ENCODE measurements at places on chromosomes 6 and 20. TPM values are rescaled to one million over a fixed set of nuclear protein-coding genes. Genes with fewer than 3 reads are reported as not detected.

The LATS1 gene
- polyA plus RNA-seq = 12.8 TPM

DNA sequence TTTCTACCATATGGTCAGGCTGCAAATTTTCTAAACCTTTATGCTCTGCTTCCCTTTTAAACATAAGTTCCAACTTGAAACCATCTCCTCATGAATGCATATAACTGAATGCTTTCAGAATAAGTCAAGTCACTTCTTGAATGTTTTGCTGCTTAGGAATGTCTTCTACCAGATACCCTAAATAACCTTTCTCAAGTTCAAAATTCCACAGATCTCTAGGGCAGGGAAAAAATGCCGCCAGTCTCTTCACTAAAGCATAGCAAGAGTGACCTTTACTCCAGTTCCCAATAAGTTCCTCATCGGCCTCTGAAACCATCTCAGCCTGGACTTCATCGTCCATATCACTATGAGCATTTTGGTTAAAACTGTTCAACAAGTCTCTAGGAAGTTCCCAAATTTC is 1011.2 kb upstream of the CITED2 start:
- H3K4me3 ChIP-seq = no peak overlapping the region
- H3K4me1 ChIP-seq = no peaks in the 10 kb centered on the region
- DNase-seq = no peak
- no peaks in the 10 kb centered on the region for H3K36me3 ChIP-seq
- H3K27me3 ChIP-seq = no peaks in the 10 kb centered on the region
- no peak overlapping the region for H3K27ac ChIP-seq

The ENPP1 gene
- polyA plus RNA-seq = 1.3 TPM

The SDHAF4 gene
- 7.3 TPM for polyA plus RNA-seq

- H3K36me3 ChIP-seq = peaks cover 8% of the 10 kb centered on the region
- H3K4me3 ChIP-seq = no peak overlapping the region
- no peaks in the 10 kb centered on the region for H3K4me1 ChIP-seq
- DNase-seq = no peak
- H3K27ac ChIP-seq = no peak overlapping the region
- H3K27me3 ChIP-seq = peaks cover 15% of the 10 kb centered on the region
Observed at GRCh38 chr6:105560611-105561066, 157.8 kb upstream of the PREP start.

The KCNK16 gene
- not detected for polyA plus RNA-seq

DNA sequence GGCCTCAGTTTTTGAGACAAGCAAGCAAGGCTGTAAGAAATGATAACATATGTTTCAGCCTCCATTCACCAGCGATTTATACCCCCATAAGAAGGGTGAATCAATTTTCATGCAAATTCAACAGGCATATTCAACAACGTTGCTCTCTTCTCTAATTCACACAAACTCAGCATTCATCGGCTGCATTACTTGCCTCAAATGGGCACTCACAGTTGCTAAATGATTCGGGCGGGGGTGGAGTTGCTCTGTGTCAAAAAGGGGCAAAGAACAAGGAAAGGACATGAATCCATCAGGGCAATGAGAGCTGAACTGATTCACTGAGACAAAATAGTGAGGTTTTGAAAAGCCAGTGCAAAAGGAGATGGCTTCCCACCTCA is 9.0 kb downstream of the MOXD1 start:
- H3K27me3 ChIP-seq = no peaks in the 10 kb centered on the region
- H3K36me3 ChIP-seq = peaks cover 40% of the 10 kb centered on the region
- DNase-seq = no peak
- no peak overlapping the region for H3K4me3 ChIP-seq
- peaks cover 27% of the 10 kb centered on the region for H3K4me1 ChIP-seq

The MOXD1 gene
- polyA plus RNA-seq = 7.1 TPM

GRCh38 chr6:108927927-108928326 is 79.7 kb downstream of the ARMC2 start:
- no peak overlapping the region for H3K27ac ChIP-seq
- H3K36me3 ChIP-seq = peaks cover 14% of the 10 kb centered on the region
- H3K4me3 ChIP-seq = no peak overlapping the region
- DNase-seq = no peak
- no peaks in the 10 kb centered on the region for H3K27me3 ChIP-seq
- H3K4me1 ChIP-seq = peaks cover 16% of the 10 kb centered on the region

GRCh38 chr6:16749516-16750485 is 11.5 kb downstream of the ATXN1 start:
- DNase-seq = no peak
- H3K36me3 ChIP-seq = no peaks in the 10 kb centered on the region
- peaks cover 16% of the 10 kb centered on the region for H3K27me3 ChIP-seq
- H3K4me3 ChIP-seq = no peak overlapping the region
- no peaks in the 10 kb centered on the region for H3K4me1 ChIP-seq
- no peak overlapping the region for H3K27ac ChIP-seq

DNA sequence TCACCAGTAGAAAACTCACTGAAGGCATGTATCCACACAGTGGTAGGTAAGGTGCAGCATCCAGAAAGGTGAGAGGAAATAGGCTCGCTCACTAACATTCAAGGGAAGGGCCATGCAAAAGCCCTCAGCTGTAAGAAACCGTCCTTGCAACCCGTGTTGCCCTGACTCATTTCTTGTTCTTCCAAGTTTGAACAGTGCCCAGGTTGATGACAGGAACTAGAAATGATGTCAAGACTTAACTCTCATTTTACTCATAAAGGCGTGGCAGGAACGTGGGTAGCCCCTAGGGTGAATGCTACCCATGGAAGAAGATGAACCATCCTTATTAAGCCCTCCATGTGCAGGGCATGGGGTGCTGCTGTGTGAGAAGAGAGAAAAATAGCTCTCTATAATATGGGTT is 187.6 kb downstream of the CD83 start:
- peaks cover 26% of the 10 kb centered on the region for H3K4me1 ChIP-seq
- H3K27ac ChIP-seq = no peak overlapping the region
- H3K27me3 ChIP-seq = no peaks in the 10 kb centered on the region
- no peak for DNase-seq

DNA sequence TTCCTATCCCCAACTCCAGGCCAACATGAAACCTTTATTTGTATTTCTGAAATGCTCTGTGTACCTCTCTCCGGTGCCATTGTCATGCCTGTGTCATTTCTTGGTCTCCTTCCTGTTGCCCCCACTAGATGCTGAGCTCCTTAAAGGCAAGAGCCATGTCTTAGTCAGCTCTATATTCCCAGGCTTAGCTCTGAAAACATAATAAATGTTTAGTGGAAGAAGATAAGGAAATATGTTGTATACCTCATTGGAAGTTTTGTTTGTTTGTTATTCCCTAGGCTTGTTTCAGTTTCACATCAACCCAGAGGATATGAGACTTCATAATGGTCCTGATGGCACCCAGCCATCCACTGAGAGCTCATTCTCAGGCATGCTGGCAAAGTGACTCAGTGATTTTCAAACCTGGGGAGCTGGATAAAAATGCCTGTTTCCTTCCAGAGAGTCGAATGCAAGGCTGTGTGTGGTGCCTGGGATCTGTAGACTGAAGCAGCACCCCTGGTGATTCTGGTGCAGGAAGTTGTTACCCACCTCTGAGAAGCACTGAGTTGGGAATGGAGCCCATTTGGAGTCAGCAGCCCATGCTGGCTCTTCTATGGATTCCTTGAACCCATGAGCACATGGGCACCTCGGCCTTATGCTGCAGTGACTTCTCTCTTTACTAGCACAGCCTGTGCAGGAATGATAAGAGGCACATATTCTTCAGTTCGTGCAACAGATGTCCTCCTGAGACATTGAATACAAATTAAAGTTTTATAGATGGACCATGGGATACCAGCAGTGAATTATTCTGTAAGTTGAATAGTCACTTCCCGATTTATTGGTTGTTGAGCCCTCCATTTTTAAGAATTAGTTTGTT is 205.2 kb downstream of the FARS2 start:
- no peak for DNase-seq
- no peak overlapping the region for H3K4me3 ChIP-seq
- H3K36me3 ChIP-seq = peaks cover 6% of the 10 kb centered on the region
- H3K27me3 ChIP-seq = no peaks in the 10 kb centered on the region
- H3K27ac ChIP-seq = no peak overlapping the region

DNA sequence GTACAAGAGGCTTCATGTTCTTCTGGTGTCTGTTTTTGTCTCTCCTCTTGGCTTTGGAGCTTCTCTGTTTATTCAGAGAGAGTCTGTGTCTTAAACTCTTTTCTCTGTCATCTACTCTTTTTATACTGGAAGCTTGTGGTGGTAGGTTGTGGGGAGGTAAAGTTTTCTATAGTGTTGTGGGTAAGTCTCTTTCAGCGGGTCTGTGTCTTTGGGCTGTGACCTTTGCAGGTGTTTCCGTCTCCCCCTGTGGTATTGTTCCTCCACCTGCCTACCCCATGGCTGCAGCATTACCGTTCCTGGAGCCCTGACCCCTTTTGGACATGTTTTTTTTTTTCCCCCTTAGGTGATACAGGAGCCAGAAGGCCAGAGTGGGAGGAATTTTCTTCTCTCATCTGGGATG is 37.9 kb upstream of the FERMT1 start:
- H3K4me3 ChIP-seq = no peak overlapping the region
- DNase-seq = no peak
- peaks cover 36% of the 10 kb centered on the region for H3K27me3 ChIP-seq
- no peaks in the 10 kb centered on the region for H3K36me3 ChIP-seq
- no peak overlapping the region for H3K27ac ChIP-seq
- no peaks in the 10 kb centered on the region for H3K4me1 ChIP-seq
